AG08396 (cell line): ENCODE measurements at places on chromosomes 5 and 9.

DNA sequence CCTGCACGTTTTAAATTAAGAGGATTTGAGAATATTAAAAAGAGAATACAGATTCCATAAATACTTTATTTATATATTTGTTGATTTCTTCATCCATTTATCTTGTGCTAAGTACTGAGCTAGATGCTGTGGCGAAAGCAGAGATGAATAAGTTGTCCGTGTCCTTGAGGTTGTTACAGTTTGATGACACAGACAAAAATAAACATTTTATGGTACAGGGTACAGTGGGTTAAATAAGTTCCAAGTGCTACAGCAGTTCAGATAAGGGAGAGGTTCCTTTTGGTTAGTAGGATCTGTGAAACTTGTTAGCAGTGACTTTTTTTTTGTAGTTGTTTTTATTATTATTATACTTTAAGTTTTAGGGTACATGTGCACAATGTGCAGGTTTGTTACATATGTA is 50.2 kb downstream of the MACIR start:
- DNase-seq: no peak

DNA sequence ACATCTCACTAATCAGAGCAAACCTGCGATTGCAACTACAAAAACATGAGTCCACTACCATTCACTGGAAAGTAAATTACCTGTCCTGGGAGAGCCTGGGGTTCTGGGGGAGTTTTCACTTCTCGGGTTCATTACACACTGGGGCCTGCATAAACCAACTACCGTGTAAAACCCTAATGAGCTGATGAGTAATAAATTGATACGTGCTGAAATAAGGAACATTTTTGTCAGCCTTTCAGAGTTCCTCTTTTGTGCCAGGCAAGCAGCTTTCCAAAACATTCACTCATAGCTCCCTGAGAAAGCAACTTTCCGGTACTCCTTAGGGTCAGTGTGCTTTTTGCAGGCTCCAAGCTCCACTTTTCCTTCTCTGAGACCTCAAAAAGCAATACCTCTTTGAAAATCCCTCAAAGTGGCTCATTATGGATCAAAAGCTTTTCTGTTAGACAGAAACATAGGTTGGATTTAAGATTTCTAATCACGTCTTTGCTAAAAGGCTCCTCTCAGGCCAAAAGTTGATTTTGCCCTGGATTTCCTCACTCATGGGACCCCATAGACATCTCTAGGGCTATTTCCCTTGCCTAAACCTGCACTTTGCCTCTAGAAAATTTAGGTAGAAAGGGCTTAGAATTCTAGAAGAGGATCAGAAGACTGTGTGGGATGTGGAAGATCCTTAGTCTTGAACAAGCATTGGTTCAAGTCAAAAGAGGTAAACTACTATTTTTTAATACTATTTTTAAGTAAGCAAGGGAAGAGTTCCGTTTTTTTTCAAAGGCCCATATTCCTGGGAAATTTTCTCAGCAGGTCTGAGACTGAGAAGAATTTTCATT is 74.8 kb downstream of the ST8SIA4 start:
- no peak for DNase-seq

DNA sequence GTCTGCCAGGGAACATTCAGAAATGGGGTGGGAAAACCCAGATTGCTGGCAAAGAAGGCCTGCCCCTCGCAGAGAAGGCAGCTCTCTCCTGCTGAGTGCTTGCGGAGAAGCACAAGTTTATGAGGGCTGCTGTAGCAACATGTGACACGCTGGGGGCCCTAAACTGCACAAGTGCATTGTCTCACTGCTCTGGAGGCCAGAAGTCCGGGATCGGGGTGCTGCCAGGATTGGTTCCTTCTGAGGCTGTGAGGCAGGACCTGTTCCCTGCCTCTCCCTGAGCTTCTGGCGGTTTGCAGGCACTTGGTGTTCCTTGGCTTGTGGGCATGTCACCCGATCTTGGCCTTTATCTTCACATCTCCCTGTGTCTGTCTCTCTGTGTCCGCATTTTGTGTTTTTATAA is 75.6 kb upstream of the NEURL1B start:
- DNase-seq: no peak

GRCh38 chr9:35603506-35603985 is 1.5 kb upstream of the TESK1 start:
- peak; percentile 74 for DNase-seq

DNA sequence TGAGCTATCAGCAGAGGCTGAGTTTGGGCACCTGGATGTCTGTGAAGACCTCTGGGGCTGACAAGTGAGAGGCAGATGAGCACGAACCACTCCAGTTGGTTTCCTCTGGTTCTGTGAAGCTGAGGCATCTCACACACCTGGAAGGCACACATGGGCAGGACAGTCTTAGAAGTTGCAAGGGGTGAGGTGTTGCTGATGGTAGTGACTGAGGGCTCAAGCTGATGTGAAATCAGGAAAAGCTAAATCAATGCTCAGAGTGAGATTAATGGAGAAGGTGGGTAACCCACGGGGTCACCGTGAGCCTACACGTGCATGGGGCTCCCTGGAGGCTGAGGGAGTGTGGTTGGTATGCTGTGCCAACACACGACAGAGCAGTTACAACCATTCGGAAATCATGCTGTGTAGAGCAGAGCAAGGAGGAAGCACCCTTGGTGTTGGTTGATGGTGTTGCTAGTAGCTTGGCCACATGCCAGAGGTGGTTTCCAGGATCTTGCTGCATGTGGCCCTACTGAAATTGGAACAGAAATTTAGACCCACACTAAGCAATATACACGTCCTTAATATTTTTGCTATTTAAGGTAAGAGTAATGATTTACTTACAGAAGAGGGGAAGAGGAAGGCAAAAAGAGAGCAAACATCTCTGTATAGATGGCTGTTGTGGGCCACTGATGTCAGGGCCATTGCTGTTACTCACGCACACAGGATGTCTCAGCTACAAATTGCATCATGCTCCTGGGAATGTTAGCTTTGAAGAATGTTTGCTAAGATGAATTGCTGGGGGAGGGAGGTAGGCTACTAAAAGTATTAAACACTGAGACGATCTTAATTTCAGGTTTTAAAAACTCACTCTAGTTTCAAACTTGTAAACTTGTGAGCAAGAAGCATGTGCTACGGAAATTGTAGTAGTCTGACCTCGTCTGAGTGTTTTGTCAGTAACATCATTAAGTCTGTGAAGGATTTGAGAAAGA is 170.5 kb downstream of the ARHGEF28 start:
- peak; percentile 71 for DNase-seq

- peak; percentile 81 for DNase-seq
Measured at GRCh38 chr9:98867429-98868168, 60.1 kb downstream of the GALNT12 start.
